Activated T-helper 1 cell treated with anti-CD3 and anti-CD28 coated beads, Interleukin-12 subunit alpha, Interleukin-12 subunit beta, Interleukin-2, Interleukin-4 antibody, amounts not matched to agents 30 ng/mL and 10 ng/mL and 1 ng/mL, durations not matched to agents 14 hours and 24 hours and 36 hours (primary cell): ENCODE measurements at places on chromosomes 5 and 9. TPM values are rescaled to one million over a fixed set of nuclear protein-coding genes. Genes with fewer than 3 reads are reported as not detected.

GRCh38 chr5:60332244-60333004, 367.5 kb downstream of the DEPDC1B start:
- H3K27me3 ChIP-seq, result no peaks in the 10 kb centered on the region
- no peak for DNase-seq

DNA sequence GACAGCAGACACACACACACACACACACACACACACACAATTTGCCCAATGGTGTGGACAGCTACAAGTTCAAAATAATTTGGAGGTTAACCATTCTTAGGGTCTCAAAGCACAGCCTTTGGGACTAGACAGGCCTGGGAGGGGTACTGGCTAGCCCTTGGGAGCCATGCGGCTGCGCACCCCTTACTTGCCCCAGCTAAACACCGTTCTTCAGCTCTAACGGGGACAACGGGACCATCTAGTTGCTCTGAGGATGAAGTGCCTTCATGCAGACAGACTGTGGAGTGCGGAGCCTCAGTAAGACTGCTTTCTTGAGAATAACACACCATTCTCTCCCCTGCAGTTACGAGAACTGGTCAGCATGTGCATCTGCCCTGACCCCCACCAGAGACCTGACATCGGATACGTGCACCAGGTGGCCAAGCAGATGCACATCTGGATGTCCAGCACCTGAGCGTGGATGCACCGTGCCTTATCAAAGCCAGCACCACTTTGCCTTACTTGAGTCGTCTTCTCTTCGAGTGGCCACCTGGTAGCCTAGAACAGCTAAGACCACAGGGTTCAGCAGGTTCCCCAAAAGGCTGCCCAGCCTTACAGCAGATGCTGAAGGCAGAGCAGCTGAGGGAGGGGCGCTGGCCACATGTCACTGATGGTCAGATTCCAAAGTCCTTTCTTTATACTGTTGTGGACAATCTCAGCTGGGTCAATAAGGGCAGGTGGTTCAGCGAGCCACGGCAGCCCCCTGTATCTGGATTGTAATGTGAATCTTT, 64.6 kb downstream of the PSMB7 start:
- H3K27me3 ChIP-seq, result no peaks in the 10 kb centered on the region
- H3K36me3 ChIP-seq, result peaks cover 15% of the 10 kb centered on the region
- no peak overlapping the region for H3K27ac ChIP-seq
- DNase-seq, result no peak
- H3K4me3 ChIP-seq, result no peak overlapping the region
- H3K4me1 ChIP-seq, result no peaks in the 10 kb centered on the region

The ZNF300 gene
- total RNA-seq, result 0.56 and 0.57 TPM in 2 replicates

GRCh38 chr5:5156471-5157082, 16.4 kb downstream of the ADAMTS16 start:
- no peak overlapping the region for H3K4me3 ChIP-seq
- H3K27me3 ChIP-seq, result no peaks in the 10 kb centered on the region
- H3K36me3 ChIP-seq, result no peaks in the 10 kb centered on the region
- DNase-seq, result no peak
- no peaks in the 10 kb centered on the region for H3K4me1 ChIP-seq

The EPB41L4B gene
- total RNA-seq, result 2.0 and 2.2 TPM in 2 replicates

DNA sequence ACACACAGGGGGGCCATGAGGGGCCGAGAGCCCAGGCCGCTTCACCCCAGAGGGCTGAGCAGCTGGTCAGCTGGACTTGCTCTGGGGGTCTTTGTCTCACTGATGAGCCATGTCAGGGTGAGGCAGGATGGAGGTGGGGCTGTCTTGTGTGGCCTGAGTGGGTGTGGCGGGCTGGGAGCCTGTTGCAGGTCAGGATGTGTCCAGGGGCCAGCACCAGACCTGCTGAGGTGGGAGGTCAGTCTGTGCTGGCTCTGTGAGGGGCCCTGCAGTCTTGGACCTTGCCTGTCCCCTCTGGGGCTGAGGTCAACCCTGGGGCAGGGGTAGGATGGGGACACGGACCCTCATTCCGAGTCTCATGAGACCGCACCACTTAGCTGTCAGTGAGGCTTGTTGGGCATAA, 56.9 kb downstream of the RXRA start:
- no peak overlapping the region for H3K4me3 ChIP-seq
- H3K27me3 ChIP-seq, result peaks cover 21% of the 10 kb centered on the region
- H3K36me3 ChIP-seq, result no peaks in the 10 kb centered on the region
- no peak overlapping the region for H3K27ac ChIP-seq

GRCh38 chr5:63233911-63234310, 655.3 kb downstream of the LRRC70 start:
- H3K36me3 ChIP-seq, result no peaks in the 10 kb centered on the region
- no peak overlapping the region for H3K27ac ChIP-seq
- no peaks in the 10 kb centered on the region for H3K27me3 ChIP-seq
- no peaks in the 10 kb centered on the region for H3K4me1 ChIP-seq
- DNase-seq, result no peak

DNA sequence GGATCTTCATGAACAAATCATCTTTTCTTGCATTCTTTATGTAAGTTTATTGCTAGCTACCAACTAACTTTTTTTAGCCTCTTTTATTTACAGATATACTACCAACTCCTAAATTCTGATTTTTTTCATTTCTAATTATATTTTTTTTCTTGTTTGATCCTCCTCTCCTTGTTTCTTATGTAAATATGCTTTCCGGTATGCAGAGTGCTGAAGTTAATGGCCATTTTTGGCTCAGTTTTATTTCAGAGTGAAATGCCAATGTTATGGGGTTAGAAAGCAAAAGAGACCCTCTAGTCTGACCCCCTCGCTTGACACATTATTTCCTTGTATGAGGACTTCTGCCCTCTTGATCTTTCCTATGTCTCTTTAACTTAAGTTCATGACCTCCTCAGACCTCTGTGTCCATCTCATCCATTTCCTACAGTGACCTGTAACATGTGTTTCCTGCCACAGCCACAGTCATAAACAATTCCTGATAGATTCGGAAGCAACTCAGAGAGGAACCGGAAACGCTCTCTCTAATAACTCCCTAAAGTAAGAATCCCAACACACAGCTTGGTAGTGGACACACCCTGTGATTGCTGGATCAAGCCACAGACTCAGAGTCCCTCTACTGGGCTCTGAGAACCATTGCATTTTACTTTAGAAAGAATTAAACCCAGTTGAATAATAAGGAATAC, 42.9 kb upstream of the AFAP1L1 start:
- H3K4me1 ChIP-seq, result no peaks in the 10 kb centered on the region
- no peaks in the 10 kb centered on the region for H3K36me3 ChIP-seq
- DNase-seq, result no peak
- H3K27me3 ChIP-seq, result peaks cover 8% of the 10 kb centered on the region

DNA sequence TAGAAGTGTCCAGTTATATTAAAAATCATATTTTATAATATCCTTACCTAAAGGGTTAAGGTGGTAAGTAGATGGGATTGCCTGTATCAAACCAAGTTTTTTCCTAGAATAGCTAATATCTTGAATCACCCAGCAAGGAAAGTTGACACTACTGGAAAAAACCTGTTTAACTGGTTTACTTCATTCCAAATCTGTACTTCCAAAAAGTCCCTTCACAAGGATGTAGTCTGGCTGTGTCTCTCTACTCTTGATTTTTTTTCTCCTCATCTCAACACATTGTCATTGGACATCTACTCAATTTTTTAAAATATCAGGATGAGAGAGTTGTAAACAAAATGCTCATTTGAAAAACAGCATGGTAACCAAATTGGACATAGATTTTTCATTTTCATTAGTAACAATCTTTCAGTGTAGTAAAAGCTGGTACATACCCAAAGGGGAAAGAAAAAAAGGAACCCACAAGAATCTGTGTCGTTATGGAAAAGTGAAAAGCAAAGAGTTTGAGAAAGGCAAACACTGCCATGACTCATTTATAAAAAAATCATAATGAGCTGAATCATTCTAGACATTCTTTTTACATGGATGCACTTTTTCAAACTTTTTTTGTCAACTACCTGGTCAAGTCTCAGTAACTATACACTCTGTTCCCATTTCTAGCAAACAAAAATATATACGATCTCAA, 173.5 kb downstream of the GLIS3 start:
- peaks cover 2% of the 10 kb centered on the region for H3K27me3 ChIP-seq
- H3K4me3 ChIP-seq, result no peak overlapping the region
- DNase-seq, result no peak
- no peaks in the 10 kb centered on the region for H3K4me1 ChIP-seq
- H3K27ac ChIP-seq, result no peak overlapping the region

The PCDHGA1 gene
- total RNA-seq, result 0.10 TPM in 2 replicates

DNA sequence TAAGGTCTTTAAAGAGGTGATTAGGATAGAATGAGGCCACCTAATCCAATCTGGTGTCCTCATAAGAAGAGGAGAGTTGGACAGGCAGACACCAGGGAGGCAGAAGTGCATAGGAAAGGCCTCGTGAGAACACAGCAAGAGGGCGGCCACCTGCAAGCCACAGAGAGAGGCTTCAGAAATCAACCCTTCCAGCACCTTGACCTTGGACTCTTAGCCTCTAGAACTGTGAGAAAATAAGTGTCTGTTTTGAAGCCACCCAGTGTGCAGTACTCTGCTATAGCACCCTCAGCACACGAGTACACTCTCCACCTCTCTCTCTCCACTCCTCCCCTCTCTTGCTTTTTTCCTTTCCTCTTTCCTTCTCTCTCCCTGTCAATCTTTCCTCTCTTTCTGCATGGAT, 26.8 kb downstream of the NIPAL4 start:
- no peaks in the 10 kb centered on the region for H3K27me3 ChIP-seq
- peaks cover 74% of the 10 kb centered on the region for H3K4me1 ChIP-seq
- peak overlapping the region; percentile 41 for H3K4me3 ChIP-seq
- H3K36me3 ChIP-seq, result peaks cover 85% of the 10 kb centered on the region
- H3K27ac ChIP-seq, result peak overlapping the region; percentile 85
- DNase-seq, result no peak

DNA sequence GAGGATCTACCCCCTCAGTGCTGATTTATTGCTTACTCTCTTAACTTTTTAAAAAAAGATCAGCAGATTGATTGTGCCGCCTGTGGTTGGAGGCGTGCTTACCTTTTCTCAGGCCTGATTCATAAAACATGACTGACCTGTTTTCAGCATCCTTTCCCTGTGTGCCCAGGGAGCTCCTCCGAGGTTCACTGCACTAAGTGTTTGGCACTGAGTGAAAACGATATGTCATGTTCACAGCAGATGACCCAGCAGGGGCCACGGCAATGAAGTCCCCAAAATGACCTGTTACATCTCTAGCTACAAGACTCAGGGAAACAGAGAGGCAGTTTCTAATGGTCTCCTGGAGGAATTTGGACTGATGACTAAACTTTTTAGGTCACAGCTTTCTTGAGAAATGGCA, 69.9 kb downstream of the INSYN2B start:
- H3K36me3 ChIP-seq, result peaks cover 12% of the 10 kb centered on the region
- no peaks in the 10 kb centered on the region for H3K4me1 ChIP-seq
- H3K4me3 ChIP-seq, result no peak overlapping the region
- DNase-seq, result no peak
- no peaks in the 10 kb centered on the region for H3K27me3 ChIP-seq
- H3K27ac ChIP-seq, result no peak overlapping the region

The GLRA1 gene
- total RNA-seq, result not detected in 2 replicates

GRCh38 chr5:55851675-55851979, 470 bp downstream of the IL31RA start:
- H3K4me1 ChIP-seq, result peaks cover 65% of the 10 kb centered on the region

GRCh38 chr5:175718401-175719108, 60.7 kb downstream of the HRH2 start:
- H3K27ac ChIP-seq, result no peak overlapping the region
- H3K4me3 ChIP-seq, result no peak overlapping the region
- H3K36me3 ChIP-seq, result peaks cover 28% of the 10 kb centered on the region
- peaks cover 7% of the 10 kb centered on the region for H3K4me1 ChIP-seq

DNA sequence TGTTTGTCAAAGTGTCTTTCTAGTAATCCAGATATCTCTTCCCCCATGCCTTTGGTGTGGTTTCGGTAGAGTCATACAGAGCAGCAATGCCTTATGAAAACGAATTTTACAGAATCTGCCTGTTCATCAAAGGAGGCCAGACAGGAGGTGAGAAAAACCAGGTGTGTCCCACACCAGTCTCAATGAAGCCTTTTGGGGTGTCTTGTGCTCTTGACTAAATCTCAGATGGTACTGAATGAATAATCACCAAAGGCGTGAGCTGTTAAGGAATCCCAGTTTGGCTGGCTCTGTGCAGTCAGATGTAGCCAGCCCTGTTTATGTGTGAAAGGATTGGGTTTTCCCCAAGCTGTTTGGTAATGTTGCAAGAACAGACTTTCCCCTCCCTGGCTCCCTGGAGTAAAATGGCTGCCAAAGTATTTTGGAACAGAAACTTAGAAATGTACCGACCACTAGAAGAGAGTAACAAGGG, 70.8 kb upstream of the CDKN2B start:
- peaks cover 17% of the 10 kb centered on the region for H3K27me3 ChIP-seq
- peaks cover 25% of the 10 kb centered on the region for H3K36me3 ChIP-seq
- peak overlapping the region; percentile 78 for H3K27ac ChIP-seq
- H3K4me3 ChIP-seq, result peak overlapping the region; percentile 56
- peak; percentile 72 for DNase-seq
- peaks cover 54% of the 10 kb centered on the region for H3K4me1 ChIP-seq

The PLAC8L1 gene
- 0.37 and 0.99 TPM in 2 replicates for total RNA-seq

GRCh38 chr5:158541536-158542297, 558.0 kb downstream of the EBF1 start:
- no peak overlapping the region for H3K4me3 ChIP-seq
- peaks cover 10% of the 10 kb centered on the region for H3K27me3 ChIP-seq
- H3K4me1 ChIP-seq, result peaks cover 4% of the 10 kb centered on the region
- H3K27ac ChIP-seq, result no peak overlapping the region
- no peaks in the 10 kb centered on the region for H3K36me3 ChIP-seq
- no peak for DNase-seq

DNA sequence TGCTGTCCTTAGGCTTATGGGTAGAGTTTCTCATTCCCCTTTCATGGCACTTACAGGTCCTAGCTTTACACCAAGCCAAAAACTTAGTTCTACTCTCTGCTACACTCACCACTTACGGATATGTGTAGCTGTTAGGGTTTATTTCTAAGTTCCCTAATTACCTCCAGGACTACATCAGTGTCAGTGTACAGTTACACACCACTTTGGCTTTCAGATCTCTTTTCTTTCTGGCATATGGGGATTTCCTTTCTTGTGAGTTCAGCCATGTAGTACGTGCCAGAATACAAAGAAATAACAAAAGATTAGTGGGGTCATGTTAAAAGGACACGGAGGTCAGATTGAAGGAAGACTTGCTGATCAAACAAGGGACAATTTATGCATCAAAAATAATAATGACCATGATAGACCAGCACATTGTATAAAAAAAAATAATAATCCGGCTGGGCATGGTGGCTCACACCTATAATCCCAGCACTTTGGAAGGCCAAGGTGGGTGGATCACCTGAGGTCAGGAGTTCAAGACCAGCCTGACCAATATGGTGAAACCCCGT, 41.8 kb downstream of the LYRM7 start:
- peak overlapping the region; percentile 77 for H3K27ac ChIP-seq
- peak overlapping the region; percentile 38 for H3K4me3 ChIP-seq
- no peak for DNase-seq
- H3K4me1 ChIP-seq, result peaks cover 55% of the 10 kb centered on the region
- H3K27me3 ChIP-seq, result peaks cover 1% of the 10 kb centered on the region

The ENHO gene
- total RNA-seq, result not detected in 2 replicates

GRCh38 chr5:68369023-68369359, 153.4 kb downstream of the PIK3R1 start:
- peaks cover 61% of the 10 kb centered on the region for H3K4me1 ChIP-seq
- DNase-seq, result no peak
